WTC11 (cell line): ENCODE measurements at places on chromosomes 5 and 9. TPM values are rescaled to one million over a fixed set of nuclear protein-coding genes. Genes with fewer than 3 reads are reported as not detected.

GRCh38 chr5:24904981-24905517, 260.3 kb upstream of the CDH10 start:
- H3K27me3 ChIP-seq: no peaks in the 10 kb centered on the region
- H3K36me3 ChIP-seq: no peaks in the 10 kb centered on the region
- H3K4me1 ChIP-seq: 0 out of 2 replicates have a peak, but pooled peaks cover 3% of the 10 kb centered on the region
- DNase-seq: no peak
- no peak overlapping the region for H3K27ac ChIP-seq

Gene NHP2
- total RNA-seq: 263 to 269 TPM (median 264 TPM) in 3 replicates

GRCh38 chr5:160033546-160034252, 24.8 kb downstream of the TTC1 start:
- no peak for DNase-seq
- H3K27ac ChIP-seq: no peak overlapping the region
- no peak overlapping the region for H3K4me3 ChIP-seq

- no peak overlapping the region for H3K27ac ChIP-seq
- no peak overlapping the region for H3K4me3 ChIP-seq
- no peaks in the 10 kb centered on the region for H3K27me3 ChIP-seq
- DNase-seq: no peak
- H3K36me3 ChIP-seq: peaks cover 8% of the 10 kb centered on the region
Measured at GRCh38 chr9:11194246-11194645, 581.4 kb upstream of the PTPRD start.

Gene NUP214
- 39.9 to 42.8 TPM (median 41.8 TPM) in 3 replicates for total RNA-seq

DNA sequence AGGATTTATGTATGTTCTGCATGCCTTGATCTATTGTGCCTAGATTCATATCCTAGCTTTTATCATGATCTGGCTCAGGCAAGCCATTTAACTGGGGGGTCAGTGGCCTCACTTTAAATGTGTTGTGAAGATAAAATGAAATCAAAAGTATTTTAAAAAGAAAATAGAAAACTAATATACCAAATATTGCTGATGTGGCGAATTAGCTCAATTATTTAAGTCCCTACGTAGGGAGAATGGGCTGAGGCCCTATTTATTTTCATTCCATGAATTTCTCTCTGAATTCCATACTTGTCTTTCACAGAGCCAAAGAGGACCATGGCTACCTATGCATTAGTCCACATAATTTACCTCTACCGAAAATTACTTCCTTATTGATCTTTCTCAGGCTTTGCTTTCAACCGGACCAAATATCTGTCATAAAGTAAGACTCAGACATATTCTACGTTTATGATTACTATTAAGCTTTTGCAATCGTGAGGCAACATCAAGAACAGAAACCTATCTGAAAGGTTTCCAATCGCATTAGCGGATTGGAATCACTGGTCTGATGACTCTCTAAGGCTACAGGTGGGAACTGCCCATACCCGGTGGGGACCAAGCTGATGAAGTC, 1.7 kb downstream of the MBLAC2 start:
- DNase-seq: no peak
- H3K4me3 ChIP-seq: peak overlapping the region; percentile 81
- H3K27me3 ChIP-seq: no peaks in the 10 kb centered on the region
- peaks cover 6% of the 10 kb centered on the region for H3K36me3 ChIP-seq

Gene ZNF618
- 21.5 to 23.9 TPM (median 22.0 TPM) in 3 replicates for total RNA-seq

GRCh38 chr5:100232736-100233135, 302.4 kb upstream of the FAM174A start:
- H3K36me3 ChIP-seq: no peaks in the 10 kb centered on the region
- DNase-seq: no peak
- H3K27ac ChIP-seq: no peak overlapping the region
- peaks cover 4% of the 10 kb centered on the region for H3K4me1 ChIP-seq

GRCh38 chr5:150254363-150254762, 35.2 kb downstream of the CAMK2A start:
- no peaks in the 10 kb centered on the region for H3K36me3 ChIP-seq
- no peaks in the 10 kb centered on the region for H3K27me3 ChIP-seq
- peaks cover 5% of the 10 kb centered on the region for H3K4me1 ChIP-seq
- no peak for DNase-seq
- H3K4me3 ChIP-seq: no peak overlapping the region

DNA sequence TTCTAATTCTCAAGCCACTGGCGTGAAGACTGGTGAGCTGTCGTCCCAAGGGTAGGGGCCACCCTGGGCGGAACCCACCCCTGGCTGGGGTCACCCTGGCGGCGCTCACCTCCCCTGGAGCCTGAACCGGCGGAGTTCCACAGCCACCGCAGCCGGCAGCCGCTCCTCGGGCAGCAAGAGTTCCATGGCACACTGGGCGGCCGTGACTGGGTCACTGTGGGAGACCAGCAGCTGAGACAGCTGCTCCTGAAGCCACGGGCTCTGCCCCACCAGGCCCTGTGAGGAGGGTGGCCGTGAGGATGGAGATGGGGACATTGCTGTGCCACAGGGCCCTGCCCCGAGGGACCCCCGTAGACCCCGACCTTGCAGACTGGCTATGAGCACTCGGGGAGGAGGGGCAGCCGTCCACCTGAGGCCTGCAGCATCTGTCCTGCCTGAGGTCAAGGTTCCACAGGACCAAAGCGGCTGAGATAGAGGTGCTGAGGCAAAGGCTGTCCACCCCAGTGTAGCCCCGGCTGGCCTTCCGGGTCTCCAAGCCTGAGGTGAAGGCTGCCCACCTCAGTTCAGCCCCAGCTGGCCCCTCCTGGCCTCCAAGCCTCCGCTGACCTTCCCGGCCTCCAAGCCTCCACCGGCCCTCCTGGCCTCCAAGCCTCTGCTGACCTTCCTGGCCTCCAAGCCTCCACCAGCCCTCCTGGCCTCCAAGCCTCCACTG, 50.6 kb upstream of the NRARP start:
- no peaks in the 10 kb centered on the region for H3K4me1 ChIP-seq
- peaks cover 10% of the 10 kb centered on the region for H3K27me3 ChIP-seq
- H3K36me3 ChIP-seq: peaks cover 19% of the 10 kb centered on the region
- H3K4me3 ChIP-seq: no peak overlapping the region
- H3K27ac ChIP-seq: no peak overlapping the region
- no peak for DNase-seq

Gene IL5
- total RNA-seq: not detected in 3 replicates

DNA sequence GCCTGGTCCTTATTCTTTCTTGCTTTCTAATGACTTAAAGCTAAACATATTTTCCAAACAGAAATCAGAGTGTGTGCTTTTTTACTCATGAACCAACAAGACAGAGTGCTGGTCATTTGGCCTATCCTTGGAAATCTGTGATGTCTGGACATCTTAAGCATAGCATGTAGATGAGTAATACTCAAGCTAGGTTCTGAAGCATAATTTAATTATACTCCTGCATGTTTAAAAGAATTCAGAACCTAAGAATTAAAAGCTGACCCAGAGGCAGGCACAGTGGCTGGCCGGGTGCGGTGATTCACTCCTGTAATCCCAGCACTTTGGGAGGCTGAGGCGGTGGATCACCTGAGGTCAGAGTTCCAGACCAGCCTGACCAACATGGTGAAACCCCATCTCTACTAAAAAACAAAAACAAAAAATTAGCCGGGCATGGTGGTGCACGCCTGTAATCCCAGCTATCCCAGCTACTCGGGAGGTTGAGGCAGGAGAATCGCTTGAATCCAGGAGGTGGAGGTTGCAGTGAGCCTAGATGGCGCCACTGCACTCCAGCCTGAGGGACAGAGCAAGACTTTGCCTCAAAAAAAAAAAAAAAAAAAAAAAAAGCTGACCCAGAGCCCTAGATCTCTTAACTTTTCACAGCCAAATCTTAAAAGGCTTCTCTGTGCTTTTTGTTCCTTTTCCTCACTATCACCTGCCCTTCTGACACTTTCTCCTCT, 16.2 kb upstream of the TJP2 start:
- no peaks in the 10 kb centered on the region for H3K27me3 ChIP-seq
- H3K27ac ChIP-seq: peak overlapping the region; percentile 71
- peaks cover 23% of the 10 kb centered on the region for H3K36me3 ChIP-seq
- H3K4me3 ChIP-seq: no peak overlapping the region

Gene FOXI1
- total RNA-seq: not detected in 3 replicates

DNA sequence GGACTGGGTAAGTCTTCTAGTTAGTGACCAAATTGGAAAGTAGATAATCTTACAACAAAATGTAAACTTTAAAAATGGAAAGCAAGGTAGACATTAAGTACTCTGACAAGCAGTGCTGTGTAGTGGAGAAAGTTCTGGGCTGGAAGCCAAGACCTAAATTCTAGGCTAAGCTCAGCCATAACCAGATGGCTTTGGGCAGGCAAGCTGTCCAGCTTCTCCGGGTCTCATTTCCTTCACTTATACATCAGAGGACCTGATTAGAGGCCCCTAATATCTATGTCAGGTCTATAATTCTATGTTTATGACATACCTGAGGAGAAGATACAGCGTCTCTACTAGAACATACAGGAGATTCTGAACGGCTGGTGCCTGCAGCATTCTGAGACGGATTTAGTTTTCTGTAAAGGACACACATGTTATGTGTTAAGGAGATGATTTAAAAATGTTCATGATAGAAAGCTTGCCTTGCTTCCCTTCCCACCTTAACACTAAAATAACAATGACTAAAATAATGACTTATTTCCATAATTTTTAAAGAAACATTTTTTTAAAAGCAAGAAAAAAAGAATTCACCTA, 61.2 kb downstream of the ELL2 start:
- H3K27ac ChIP-seq: no peak overlapping the region
- no peak overlapping the region for H3K4me3 ChIP-seq

- H3K4me1 ChIP-seq: peaks cover 20% of the 10 kb centered on the region
- H3K36me3 ChIP-seq: peaks cover 43% of the 10 kb centered on the region
- H3K27ac ChIP-seq: peak within 1 kb of the TSS; percentile 93
- DNase-seq: peak; percentile 93
- H3K4me3 ChIP-seq: peak within 1 kb of the TSS; percentile 97
- no peaks in the 10 kb centered on the region for H3K27me3 ChIP-seq
Measured at GRCh38 chr9:127785933-127786772, at the start of gene CDK9. CDK9 (plus strand) TSS chr9:127786034; CDS start chr9:127786149, 115 bp downstream.

Gene LIX1
- not detected in 3 replicates for total RNA-seq

- no peak overlapping the region for H3K27ac ChIP-seq
- H3K4me1 ChIP-seq: no peaks in the 10 kb centered on the region
- H3K4me3 ChIP-seq: no peak overlapping the region
- no peak for DNase-seq
- no peaks in the 10 kb centered on the region for H3K27me3 ChIP-seq
Measured at GRCh38 chr5:133229931-133230664, 178.3 kb downstream of the HSPA4 start.

Gene COL15A1
- 0.22 to 0.44 TPM (median 0.39 TPM) in 3 replicates for total RNA-seq

Gene INSL4
- not detected in 3 replicates for total RNA-seq

- DNase-seq: no peak
- no peaks in the 10 kb centered on the region for H3K27me3 ChIP-seq
- no peaks in the 10 kb centered on the region for H3K36me3 ChIP-seq
- no peaks in the 10 kb centered on the region for H3K4me1 ChIP-seq
Measured at GRCh38 chr5:89534331-89534730, 651.3 kb upstream of the MEF2C start.

GRCh38 chr5:11261241-11261640, 500.2 kb upstream of the DAP start:
- DNase-seq: no peak
- no peak overlapping the region for H3K4me3 ChIP-seq
- H3K27ac ChIP-seq: no peak overlapping the region
- no peaks in the 10 kb centered on the region for H3K36me3 ChIP-seq
- peaks cover under 1% of the 10 kb centered on the region for H3K4me1 ChIP-seq
- H3K27me3 ChIP-seq: no peaks in the 10 kb centered on the region

Gene PGM5
- 0.11 to 0.16 TPM (median 0.13 TPM) in 3 replicates for total RNA-seq

DNA sequence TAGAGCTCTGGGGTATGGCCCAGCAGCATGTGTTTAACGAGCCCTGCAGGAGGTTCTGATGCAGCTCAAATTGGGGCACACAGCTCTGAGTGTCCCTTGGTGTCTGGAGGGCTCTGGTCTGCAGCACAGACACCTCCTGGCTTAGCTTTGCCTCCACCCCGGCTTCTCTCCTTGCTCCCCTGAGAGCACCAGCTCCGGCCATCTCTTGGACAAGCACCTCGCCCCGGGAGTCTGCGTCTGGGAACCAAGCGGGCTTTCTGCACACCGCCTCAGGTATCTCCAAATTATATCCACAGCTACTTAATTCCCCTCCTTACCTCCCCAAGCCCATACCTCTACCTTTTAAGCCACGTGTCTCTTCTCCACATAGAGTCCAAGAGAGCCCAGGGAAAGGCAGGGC, 83.7 kb upstream of the IRX4 start:
- no peaks in the 10 kb centered on the region for H3K27me3 ChIP-seq
- no peak overlapping the region for H3K27ac ChIP-seq
- H3K4me3 ChIP-seq: no peak overlapping the region
- DNase-seq: no peak
- H3K4me1 ChIP-seq: peaks cover 24% of the 10 kb centered on the region

Gene NEUROG1
- 0.13 to 0.18 TPM in 2 of 3 replicates, not detected in the other for total RNA-seq

DNA sequence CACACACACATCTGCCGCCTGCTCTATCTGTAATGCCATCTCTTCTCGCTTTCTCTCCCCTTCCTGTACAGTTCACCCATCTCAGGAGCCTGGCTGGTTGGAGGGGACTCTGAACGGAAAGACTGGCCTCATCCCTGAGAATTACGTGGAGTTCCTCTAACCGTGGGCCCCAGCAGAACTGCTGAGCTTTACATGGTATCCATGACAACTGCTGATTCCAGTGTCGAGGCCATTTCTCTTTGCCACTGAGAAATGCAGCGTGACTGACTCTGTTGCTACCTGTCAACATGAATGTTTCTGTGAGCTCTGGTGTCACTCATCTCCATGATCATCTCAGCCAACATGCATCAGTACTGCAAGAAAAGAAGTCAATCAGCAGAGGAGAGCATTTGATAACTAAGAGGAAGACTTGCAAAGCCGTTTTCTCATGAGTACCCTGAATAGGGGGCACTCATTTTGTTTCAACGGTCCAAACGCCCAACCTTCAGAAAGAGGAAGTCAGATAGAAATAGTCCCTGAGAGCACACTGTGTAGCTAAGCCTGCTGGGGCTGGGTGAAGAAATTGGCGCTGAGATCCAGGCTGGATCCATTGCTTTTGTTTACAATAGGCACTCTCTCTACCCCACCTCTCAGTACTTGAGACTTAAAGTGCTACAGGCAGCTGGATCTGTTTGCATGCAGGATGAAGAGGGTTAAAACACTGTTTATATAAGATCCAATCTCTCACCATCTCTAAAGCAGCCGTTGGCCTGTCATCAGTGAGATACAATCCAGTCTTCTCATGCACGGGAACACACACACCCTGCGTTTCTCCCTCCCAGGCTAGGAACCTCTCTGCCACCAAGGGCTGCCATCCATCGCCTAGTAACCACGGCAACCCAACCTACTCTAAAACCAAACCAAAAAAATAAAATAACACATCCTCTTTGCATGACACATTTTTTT, 180.9 kb downstream of the NR3C1 start:
- H3K27me3 ChIP-seq: no peaks in the 10 kb centered on the region
- H3K36me3 ChIP-seq: no peaks in the 10 kb centered on the region
- no peaks in the 10 kb centered on the region for H3K4me1 ChIP-seq
- DNase-seq: no peak
- no peak overlapping the region for H3K4me3 ChIP-seq
- no peak overlapping the region for H3K27ac ChIP-seq

- H3K4me3 ChIP-seq: no peak overlapping the region
- no peaks in the 10 kb centered on the region for H3K27me3 ChIP-seq
Measured at GRCh38 chr5:9698841-9699240, 68.7 kb upstream of the TAS2R1 start.
